ENCODE measurements at places on chromosomes 11 and 22. TPM values are rescaled to one million over a fixed set of nuclear protein-coding genes. Genes with fewer than 3 reads are reported as not detected.

GRCh38 chr11:100865443-100866065, 178.5 kb downstream of the ARHGAP42 start:
- DNase-seq = no peak

GRCh38 chr11:43577566-43578264, 102.8 kb upstream of the HSD17B12 start:
- DNase-seq = no peak

DNA sequence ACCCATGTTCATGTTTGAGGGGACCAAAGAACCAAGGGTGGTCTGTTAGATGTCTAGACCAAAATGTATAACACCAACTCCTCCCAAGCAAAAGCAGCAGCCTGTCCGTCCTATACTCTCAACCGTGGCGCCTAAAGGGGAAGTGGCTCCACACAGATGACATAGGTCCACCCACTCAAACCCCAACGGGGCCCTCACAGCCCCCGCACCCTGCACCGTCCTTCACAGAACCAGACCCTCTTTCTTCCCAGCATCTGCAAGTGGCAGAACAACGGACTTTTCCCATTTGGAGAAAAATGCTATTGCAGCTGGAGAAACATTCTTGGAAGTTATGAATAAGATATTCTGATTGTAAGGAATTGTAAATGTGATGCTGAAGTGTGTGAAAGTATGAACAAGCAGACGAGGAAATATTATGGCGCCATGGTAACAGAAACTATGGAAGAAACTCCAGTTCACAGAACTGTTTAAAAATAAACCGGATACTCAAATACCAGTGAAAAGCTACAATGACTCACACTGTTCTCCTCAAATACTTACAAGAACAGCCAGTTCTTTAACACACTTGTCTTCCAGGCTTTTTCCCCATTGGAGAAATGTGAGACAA, 76.5 kb upstream of the ARFGAP3 start:
- DNase-seq = no peak

DNA sequence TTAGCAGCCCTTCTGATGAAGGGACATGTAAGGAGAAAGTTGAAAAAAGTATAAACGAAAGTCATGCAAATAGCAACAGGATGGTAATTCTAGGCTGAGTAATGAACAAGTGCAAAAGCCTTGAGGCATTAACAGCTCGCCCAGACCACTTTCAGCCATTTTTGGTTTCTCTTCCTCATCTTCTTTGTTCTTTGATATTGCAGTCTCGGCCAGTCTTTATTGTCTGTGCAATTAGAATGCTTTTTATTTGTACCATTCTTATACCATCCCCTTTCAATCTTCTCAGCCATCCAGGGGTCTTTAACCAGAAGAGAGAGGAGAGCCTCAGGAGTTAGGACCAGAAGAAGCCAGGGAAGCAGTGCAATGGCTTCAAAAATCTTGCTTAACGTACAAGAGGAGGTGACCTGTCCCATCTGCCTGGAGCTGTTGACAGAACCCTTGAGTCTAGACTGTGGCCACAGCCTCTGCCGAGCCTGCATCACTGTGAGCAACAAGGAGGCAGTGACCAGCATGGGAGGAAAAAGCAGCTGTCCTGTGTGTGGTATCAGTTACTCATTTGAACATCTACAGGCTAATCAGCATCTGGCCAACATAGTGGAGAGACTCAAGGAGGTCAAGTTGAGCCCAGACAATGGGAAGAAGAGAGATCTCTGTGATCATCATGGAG, 7.3 kb downstream of the TRIM34 start:
- no peak for DNase-seq

MICAL2 gene
- 0.63 TPM for total RNA-seq

EIF3M gene
- total RNA-seq = 588 TPM
